ENCODE measurements at places on chromosomes 13 and 19.

DNA sequence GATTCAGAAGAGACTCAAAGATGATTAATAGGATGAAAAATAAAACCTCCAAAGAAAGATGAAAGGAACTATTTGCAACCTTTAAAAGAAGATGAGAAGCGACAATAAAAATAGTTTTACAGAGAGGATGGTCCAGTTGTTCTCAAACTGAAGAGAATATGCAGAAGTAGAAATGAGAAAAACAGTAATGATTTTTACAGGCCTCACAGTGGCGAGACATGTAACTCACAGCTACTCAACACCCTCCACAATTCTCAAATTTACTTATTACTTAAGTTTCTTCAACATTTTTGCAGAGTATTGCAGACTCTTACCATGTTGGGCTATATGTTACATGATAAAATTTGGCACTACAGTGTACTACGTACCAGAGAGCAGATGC, 20.8 kb downstream of the NUFIP1 start:
- H3K4me3 ChIP-seq = no peak overlapping the region
- no peaks in the 10 kb centered on the region for H3K27me3 ChIP-seq
- no peak for DNase-seq
- peaks cover 9% of the 10 kb centered on the region for H3K36me3 ChIP-seq
- H3K27ac ChIP-seq = no peak overlapping the region
- H3K4me1 ChIP-seq = peaks cover 14% of the 10 kb centered on the region

DNA sequence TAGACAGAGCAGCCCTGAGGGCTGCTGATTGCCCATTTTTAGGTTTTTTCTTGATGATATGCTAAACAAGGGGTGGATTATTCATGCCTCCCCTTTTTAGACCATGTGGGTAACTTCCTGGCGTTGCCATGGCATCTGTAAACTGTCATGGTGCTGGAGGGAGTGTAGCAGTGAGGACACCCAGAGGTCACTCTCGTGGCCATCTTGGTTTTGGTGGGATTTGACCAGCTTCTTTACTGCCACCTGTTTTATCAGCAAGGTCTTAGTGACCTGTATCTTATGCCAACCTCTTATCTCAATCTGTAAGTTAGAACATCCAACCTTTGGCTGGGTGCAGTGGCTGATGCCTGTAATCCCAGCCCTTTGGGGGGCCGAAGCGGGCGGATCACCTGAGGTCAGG, 148.0 kb downstream of the PTPRS start:
- H3K27me3 ChIP-seq = no peaks in the 10 kb centered on the region
- H3K36me3 ChIP-seq = no peaks in the 10 kb centered on the region
- no peak overlapping the region for H3K27ac ChIP-seq
- H3K4me1 ChIP-seq = no peaks in the 10 kb centered on the region

- H3K27me3 ChIP-seq = no peaks in the 10 kb centered on the region
- peaks cover 8% of the 10 kb centered on the region for H3K4me1 ChIP-seq
- peak overlapping the region; percentile 64 for H3K27ac ChIP-seq
- DNase-seq = peak; percentile 45
- H3K36me3 ChIP-seq = peaks cover 2% of the 10 kb centered on the region
- peak overlapping the region; percentile 95 for H3K4me3 ChIP-seq
Measured at GRCh38 chr19:39481229-39481545, 549 bp downstream of the TIMM50 start.

- H3K4me1 ChIP-seq = no peaks in the 10 kb centered on the region
- H3K4me3 ChIP-seq = no peak overlapping the region
- no peak for DNase-seq
- peaks cover 6% of the 10 kb centered on the region for H3K27me3 ChIP-seq
- H3K27ac ChIP-seq = no peak overlapping the region
Measured at GRCh38 chr19:6788896-6789295, 16.4 kb downstream of the VAV1 start.

GRCh38 chr13:33184112-33184490, 101.5 kb downstream of the STARD13 start:
- peak overlapping the region; percentile 61 for H3K27ac ChIP-seq
- no peak for DNase-seq
- peaks cover 2% of the 10 kb centered on the region for H3K36me3 ChIP-seq
- no peak overlapping the region for H3K4me3 ChIP-seq

DNA sequence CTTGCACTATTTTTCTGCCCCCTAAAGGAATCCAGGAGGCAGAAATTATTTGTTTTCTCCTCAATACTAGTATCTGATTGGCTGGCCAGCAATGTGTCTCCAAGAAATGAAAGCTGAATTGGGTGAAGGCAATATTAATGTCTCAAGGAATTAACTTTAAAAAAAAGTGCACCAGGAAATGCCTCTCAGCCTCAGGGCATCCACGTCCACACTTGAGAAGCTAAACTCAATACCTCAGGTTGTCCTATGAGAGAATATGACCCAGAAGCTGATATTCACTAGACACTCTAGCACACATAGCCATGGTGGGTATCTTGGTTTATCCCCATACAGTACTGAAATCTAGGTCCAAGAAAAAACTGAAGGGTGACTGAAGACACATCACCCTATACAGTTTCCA, 2.1 kb downstream of the ZNF91 start:
- peak; percentile 33 for DNase-seq
- H3K27me3 ChIP-seq = no peaks in the 10 kb centered on the region
- H3K4me1 ChIP-seq = peaks cover 9% of the 10 kb centered on the region
- H3K27ac ChIP-seq = no peak overlapping the region
- no peak overlapping the region for H3K4me3 ChIP-seq

DNA sequence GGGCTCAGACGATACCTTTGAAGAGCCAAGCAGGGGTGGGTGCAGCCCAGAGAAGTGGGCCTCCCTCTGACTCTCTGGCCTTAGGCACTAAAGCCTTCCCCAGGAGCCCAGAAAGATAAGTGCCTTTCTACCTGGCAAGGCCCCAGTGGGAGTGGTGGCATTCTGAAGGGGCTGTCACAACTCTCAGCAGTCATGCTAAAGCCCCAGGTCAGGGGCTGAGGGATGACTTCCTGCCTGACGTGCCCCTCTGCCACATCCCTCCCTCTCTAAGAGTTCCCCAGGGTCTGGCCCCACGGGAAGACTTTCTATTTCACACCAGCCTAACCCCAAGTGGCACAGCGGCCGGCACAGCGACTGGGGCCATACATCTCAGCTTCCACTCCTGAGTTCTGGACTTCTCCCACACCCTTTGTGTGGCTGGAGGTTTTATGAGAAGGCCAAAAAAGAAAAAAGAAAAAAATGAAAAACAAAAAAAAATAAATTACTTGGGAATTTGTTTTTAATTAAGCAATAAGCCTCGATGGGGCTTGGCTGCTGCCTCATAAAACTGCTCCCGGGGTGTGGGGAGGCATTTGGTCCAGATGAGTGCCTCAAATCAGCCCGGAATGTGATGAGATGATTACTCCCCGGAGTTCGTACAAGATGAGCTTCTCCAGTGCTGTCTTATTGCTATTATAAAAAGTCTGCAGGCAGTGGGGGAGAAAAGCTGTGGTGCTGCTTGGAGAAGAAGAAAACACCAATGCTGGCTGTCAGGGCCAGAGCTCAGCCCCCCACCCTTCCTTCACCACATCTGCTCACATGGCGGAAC, 28.5 kb upstream of the PLEKHF1 start:
- H3K27ac ChIP-seq = no peak overlapping the region
- no peaks in the 10 kb centered on the region for H3K4me1 ChIP-seq
- H3K27me3 ChIP-seq = peaks cover 5% of the 10 kb centered on the region
- no peaks in the 10 kb centered on the region for H3K36me3 ChIP-seq
- H3K4me3 ChIP-seq = no peak overlapping the region

- H3K27ac ChIP-seq = no peak overlapping the region
- peaks cover 16% of the 10 kb centered on the region for H3K4me1 ChIP-seq
- DNase-seq = peak; percentile 13
- no peaks in the 10 kb centered on the region for H3K36me3 ChIP-seq
- H3K4me3 ChIP-seq = no peak overlapping the region
Measured at GRCh38 chr19:45254044-45254531, 3.0 kb downstream of the MARK4 start.

DNA sequence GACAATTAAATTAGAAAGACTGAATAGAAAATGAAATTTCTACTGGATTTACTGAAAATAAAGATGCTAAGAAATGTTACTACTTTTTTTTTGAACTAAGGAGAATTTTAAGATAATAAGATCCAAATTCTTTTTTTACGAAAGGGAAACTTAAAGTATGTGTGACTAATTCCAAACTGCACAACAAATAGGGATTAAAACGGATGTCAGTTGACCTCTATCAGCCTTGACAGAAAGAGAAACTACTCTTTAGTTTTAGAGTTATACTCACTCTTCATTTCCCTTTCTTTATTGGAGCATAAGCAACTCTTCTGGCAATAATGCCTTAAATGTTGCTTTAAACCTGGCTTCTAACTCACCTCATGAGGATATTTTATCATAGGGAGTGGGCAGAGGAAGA, 273.8 kb downstream of the SLITRK6 start:
- no peaks in the 10 kb centered on the region for H3K4me1 ChIP-seq
- H3K27me3 ChIP-seq = no peaks in the 10 kb centered on the region
- no peak for DNase-seq
- H3K4me3 ChIP-seq = no peak overlapping the region

- H3K4me1 ChIP-seq = no peaks in the 10 kb centered on the region
- no peak overlapping the region for H3K27ac ChIP-seq
- no peak for DNase-seq
Measured at GRCh38 chr13:103510007-103510535, 443.9 kb upstream of the SLC10A2 start.

DNA sequence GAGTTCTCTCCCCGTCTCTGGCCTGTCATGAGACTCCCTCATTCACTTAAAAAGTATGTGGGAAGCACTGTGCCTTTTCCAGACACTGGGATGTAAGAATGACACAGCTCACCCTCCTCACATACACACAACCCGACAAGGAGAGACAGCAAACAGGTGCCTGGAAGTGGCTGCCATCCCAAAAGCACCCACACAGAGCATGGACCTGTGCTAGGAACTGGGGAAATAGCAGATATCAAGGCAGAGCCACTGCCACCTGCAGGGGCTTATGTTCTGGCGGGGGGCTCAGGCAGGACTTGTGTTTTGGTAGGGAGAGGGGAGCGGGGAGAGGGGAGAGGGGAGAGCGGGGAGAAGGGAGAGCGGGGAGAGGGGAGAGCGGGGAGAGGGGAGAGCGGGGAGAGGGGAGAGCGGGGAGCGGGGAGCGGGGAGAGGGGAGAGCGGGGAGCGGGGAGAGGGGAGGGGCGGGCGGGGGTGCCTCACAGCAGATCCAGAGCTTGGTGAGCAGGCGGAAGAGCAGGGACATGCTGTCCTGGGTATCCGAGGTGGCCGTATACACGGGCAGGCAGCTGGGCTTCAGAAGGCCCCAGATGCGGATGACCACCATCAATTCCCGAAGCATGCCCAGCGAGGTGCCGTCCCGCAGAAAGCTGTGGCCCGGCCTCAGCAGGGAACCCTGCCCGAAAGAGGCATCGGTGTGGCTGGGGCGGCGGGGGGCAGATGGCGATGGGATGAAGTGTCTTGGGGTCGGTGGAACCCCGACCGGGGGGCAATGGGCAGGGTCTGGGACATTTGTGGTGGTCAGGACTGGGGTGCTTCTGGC, 12.2 kb downstream of the CFD start:
- no peaks in the 10 kb centered on the region for H3K27me3 ChIP-seq
- H3K4me1 ChIP-seq = peaks cover 14% of the 10 kb centered on the region
- no peak overlapping the region for H3K4me3 ChIP-seq
- H3K27ac ChIP-seq = no peak overlapping the region

GRCh38 chr19:46311444-46311843, 14.6 kb downstream of the HIF3A start:
- H3K27me3 ChIP-seq = no peaks in the 10 kb centered on the region
- no peaks in the 10 kb centered on the region for H3K4me1 ChIP-seq
- H3K4me3 ChIP-seq = no peak overlapping the region
- H3K27ac ChIP-seq = no peak overlapping the region
- DNase-seq = no peak
- no peaks in the 10 kb centered on the region for H3K36me3 ChIP-seq

DNA sequence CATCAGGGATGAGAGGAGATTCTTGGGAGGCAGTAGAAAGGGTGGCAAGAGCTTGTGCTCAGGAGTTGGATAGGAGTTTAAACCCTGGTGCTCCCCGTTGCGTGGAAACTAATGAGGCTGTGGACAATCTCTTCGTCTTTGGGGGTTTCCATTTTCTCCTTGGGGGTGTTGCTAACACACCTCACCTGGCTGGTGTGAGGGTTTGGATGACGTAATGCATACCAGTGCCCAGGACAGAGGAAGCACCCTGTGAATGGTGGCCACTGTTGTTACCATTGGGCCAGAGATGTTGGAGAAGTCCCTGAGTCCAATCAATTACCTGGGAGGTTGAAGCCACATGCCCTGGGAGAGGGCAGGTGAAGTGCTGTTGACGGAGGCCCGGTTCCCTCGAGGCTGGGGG, 146.5 kb downstream of the URI1 start:
- no peak for DNase-seq
- H3K36me3 ChIP-seq = no peaks in the 10 kb centered on the region
- H3K27me3 ChIP-seq = peaks cover 7% of the 10 kb centered on the region

DNA sequence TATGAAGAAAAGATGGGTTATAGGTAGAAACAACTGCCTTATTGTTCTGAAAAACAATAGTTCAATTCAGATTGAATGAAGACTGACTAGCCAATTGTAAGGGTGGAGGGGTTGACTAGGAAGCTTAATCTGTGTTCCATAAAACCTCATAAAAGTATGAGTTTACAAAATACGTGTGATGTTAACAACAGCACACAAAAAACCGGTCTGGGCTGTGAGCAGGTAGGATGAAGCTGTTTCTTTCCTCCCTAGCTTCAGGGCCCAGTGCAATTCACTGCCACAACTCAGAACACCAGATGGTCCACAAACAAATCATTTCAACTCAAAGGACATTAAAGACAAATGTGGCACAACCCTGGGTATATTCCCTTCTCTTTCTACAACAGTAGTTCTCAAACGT, 3.2 kb downstream of the OXGR1 start:
- DNase-seq = no peak
- no peaks in the 10 kb centered on the region for H3K36me3 ChIP-seq
- no peak overlapping the region for H3K4me3 ChIP-seq
- peaks cover 42% of the 10 kb centered on the region for H3K27me3 ChIP-seq
- no peak overlapping the region for H3K27ac ChIP-seq

DNA sequence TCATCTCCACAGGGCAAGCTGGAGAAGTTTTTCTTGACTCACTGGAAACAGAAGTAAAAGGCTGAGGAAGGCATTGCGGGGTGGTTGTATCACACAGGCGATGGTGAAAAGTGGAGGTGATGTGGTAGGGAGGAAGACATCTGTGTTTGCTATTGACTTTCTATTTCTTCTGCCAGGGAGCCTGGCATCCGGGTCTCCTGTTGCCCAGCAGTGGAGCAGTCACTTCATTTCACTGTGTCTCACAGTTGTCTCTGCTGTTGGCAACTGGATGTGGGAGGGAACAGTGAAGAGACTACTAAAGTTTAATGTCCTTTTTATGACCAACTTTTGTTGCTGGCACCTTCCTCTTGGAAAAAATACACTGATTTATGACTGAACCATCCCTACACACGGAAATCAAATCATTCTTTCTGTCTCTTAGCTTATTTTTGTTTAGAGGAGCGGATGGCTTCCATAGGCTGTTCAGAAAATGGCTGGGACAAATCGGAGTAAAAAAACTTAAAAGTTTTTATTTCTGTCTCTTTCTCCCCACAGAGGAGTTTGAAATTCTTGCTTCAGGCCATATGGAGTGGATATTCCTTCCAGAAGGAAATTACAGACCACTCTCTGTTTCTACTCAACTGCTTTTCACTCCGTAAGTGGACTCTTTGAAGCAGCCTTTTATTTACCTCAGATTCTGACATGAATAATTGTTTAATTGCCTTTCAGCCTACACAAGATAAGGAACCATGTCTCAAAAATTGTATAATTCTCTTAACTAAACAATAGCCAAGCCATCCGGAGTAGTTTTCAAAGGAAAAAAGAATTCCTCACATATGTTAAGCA, 23.8 kb upstream of the MEDAG start:
- H3K27ac ChIP-seq = peak overlapping the region; percentile 97
- no peaks in the 10 kb centered on the region for H3K36me3 ChIP-seq
- peak; percentile 36 for DNase-seq
- H3K4me3 ChIP-seq = no peak overlapping the region
- H3K27me3 ChIP-seq = no peaks in the 10 kb centered on the region
